ENCODE measurements at places on chromosomes 2 and 18.

- no peak for DNase-seq
Observed at GRCh38 chr18:55403421-55403949, 184.5 kb downstream of the TCF4 start.

GRCh38 chr2:20397811-20398447 is 47.3 kb upstream of the PUM2 start:
- DNase-seq, result peak; percentile 37

DNA sequence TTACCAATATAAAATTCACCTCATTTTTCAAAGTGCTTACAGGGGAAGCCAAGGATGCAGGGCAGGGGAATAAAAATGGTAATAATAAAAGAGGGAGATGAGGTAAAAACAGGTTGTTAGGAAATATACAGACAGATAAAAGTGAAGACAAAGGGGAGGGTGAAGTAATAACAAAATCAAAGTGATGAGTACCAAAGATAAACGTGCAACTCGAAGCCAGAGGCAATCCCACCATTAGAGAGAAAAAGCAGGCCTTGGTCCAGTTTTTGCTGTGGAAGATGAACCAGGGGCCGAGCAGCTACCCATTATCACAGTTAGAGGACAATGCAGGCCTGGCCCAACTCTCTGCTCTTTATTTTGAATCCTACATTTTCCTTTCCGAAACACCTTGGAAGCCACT is 99.6 kb upstream of the UPP2 start:
- no peak for DNase-seq

GRCh38 chr2:228600265-228600664 is 418.8 kb upstream of the SPHKAP start:
- no peak for DNase-seq

- no peak for DNase-seq
Observed at GRCh38 chr2:55111570-55112228, 61.4 kb upstream of the RTN4 start.

GRCh38 chr2:101534149-101534611 is 59.3 kb upstream of the RFX8 start:
- no peak for DNase-seq

All from activated effector memory CD4-positive, alpha-beta T cell treated with anti-CD3 and anti-CD28 coated beads, Interleukin-2, amount 50 U/mL, for 16 hours (primary cell).